NT2/D1 (cell line): ENCODE measurements at places on chromosomes 7 and 10.

DNA sequence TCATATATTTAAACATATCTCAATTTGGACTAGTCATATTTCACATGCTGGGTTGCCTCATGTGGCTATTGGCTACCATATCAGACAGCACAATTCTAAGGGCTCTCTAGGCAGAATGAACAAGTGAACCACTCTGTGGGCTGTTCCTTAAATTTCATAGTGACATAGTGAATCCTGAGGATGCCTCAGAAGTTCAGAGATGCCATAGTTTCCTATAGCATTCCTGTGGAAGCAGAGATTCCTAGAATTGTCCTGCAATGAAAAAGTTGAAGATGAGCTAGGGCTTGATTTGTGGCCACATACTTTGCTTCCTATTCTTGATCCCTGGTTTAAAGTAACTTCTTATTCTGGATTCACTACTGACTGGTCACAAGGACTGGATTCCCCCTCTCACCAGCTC is 35.6 kb downstream of the MKX start:
- DNase-seq, result no peak

GRCh38 chr7:41809116-41809515 is 106.2 kb upstream of the INHBA start:
- no peak for DNase-seq

- no peak for DNase-seq
Measured at GRCh38 chr10:91629715-91630549, 2.9 kb downstream of the PPP1R3C start.

DNA sequence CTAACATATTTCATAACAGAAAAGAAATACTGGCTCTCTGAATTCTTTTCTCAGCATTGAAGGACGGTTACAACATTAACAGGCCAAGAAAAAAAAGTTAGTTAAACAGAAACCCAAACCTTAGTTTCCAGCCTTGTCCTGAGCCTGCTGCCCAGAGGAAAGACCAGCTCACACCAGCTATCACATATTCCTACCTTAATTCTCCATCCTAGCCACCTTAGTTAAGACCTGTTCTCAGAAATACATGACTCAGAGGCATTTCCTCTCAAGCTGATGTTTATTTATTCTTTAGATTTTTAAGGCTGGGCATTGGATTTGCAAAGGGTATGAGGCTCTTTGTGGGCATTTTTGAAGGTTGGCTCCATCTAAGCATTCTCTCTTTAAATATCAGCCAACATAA is 34.3 kb upstream of the ADAM12 start:
- DNase-seq, result no peak

DNA sequence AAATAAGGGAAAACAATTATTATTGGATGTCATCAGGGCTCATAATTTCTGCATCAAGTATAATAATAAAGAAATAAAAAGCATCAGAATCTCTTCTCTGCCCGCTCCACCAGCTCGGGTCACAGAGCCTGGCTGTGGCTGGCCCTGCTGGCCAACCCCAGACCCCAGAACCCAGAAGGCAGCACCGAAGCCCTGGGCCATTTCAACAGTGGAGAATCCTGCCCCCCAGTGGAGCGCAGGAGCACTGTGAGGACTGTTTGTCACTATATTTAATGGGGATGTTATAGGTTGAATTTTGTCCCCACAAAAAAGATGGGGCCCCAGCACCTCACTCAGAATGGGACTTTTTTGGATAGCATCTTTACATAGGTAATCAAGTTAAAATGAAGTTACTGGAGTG is 27.3 kb downstream of the DENND11 start:
- peak; percentile 47 for DNase-seq

DNA sequence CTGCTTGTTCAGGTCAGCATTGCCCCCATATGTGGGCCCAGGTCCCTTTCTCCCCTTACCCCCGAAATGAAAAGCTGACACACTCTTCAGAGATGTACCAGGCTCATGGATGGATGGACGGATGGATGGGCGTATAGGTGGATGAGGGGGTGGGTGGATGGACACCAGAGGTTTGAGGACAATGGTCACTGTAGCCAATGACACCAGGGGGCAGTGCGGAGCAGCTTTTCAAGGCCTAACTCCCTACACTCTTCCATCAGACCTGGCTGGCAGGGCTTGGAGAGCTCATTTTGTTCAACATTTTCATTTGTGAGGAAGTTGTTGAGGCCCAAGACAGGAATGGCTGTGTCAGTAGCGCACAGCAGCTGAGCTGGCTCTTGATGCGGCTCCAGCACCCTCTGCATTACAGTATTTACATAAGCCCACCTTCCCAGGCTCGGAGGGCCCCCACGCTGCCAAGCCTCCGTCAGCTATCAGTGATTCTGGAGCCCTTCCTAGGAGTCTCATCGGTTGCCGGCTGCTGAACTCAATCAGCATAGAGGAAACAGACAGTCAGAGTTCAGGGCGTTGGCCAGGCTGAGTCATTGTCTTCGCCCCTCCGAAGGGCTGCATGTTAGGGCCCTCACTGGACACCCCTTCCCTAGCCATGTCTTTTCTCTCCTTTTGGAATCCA is 11.6 kb upstream of the FFAR4 start:
- peak; percentile 55 for DNase-seq

- DNase-seq, result no peak
Measured at GRCh38 chr7:22686620-22687019, 40.4 kb upstream of the IL6 start.

- no peak for DNase-seq
Measured at GRCh38 chr7:157638563-157638962, 301.8 kb downstream of the DNAJB6 start.

DNA sequence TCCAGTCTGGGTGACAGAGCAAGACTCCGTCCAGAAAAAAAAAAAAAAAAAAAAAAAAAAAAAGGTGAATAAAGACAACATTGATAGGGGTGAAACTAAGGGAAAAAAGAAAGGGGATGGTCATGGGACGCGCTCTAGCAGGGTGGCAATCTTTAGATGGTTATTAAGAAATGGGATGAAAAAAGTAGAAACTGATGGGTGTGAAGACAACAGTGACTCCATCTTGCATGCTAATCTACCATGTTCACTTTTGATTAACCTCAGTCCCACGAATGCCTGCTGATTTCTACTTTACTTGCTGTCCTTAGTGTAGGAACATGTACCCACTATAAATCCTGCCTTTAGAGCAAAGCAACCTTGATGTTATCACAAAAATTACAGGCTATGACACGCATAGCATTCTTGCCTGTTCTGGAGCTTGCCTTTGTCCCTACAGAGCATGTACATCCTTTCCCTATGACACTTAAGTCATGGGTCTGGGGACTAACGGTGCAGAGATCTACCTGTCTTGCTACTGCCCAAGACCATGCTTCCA is 38.5 kb downstream of the P4HA1 start:
- DNase-seq, result no peak

DNA sequence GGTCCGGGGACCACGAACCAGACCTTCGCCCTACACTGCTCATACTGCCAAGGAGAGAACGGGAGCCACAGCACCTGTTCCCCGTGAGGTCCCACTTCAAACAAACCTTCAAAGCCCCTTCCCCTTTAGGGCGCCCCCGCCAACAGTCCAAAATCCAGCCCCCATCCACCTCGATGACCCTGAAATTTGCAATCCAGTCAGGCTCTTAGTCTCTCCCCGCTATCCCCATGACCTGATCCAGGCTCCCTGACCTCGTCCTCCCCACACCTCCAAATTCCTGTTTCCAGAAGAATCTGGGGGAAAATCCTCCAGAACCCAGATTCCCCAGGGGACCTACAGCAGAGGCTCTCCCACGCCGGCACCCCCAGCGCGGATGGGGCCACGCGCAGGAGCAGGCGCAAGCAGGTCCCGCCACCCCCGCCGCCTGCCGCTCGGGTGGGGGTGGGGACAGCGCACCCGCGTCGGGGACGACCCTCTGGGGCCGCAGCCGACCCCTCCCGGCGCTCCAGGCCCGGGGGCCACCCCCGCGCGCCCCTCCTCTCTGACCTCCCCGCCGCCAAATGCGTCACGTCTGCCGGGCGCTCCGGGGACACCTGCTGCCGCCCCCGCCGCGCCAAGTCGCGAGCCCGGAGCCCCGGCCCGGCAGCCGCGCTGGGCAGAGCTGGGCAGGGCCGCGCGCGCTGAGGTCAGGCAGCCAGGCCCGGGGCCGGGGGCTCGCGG is 753 bp downstream of the CAMK2B start:
- DNase-seq, result no peak

- no peak for DNase-seq
Measured at GRCh38 chr10:107215681-107216080, 51.2 kb upstream of the SORCS1 start.

GRCh38 chr7:87427288-87427687 is 48.2 kb downstream of the ABCB4 start:
- no peak for DNase-seq

DNA sequence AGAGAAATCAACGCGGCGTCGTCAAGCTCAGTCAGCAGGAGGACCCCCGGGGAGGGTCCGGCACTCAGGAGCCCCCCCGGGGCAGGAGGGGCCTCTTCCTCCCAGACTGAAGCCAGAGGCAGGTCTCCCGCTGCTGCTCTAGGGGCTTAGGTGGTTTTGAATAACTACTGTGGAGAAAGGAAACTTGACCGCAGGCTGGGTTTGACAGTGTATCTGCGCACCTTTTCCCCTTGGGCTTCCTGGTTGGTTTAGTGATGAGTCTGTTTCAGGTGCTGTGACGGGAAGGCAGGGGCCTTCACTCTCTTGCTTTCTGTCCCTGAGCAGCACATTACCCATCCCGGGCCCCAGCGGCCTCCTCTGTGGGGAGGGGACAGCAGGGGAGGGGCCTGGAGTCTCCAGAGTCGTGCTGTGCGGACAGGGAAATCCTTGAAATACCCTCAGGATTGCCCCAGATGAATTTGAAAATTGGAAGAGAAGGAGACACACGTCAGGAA is 262.2 kb downstream of the ADARB2 start:
- no peak for DNase-seq

GRCh38 chr10:44627591-44628354 is 242.9 kb upstream of the CXCL12 start:
- no peak for DNase-seq
